Activated T-helper 9 cell treated with anti-CD3 and anti-CD28 coated beads, Interleukin-2, amount 50 U/mL, for 16 hours (primary cell): ENCODE measurements at places on chromosomes 5 and 9.

DNA sequence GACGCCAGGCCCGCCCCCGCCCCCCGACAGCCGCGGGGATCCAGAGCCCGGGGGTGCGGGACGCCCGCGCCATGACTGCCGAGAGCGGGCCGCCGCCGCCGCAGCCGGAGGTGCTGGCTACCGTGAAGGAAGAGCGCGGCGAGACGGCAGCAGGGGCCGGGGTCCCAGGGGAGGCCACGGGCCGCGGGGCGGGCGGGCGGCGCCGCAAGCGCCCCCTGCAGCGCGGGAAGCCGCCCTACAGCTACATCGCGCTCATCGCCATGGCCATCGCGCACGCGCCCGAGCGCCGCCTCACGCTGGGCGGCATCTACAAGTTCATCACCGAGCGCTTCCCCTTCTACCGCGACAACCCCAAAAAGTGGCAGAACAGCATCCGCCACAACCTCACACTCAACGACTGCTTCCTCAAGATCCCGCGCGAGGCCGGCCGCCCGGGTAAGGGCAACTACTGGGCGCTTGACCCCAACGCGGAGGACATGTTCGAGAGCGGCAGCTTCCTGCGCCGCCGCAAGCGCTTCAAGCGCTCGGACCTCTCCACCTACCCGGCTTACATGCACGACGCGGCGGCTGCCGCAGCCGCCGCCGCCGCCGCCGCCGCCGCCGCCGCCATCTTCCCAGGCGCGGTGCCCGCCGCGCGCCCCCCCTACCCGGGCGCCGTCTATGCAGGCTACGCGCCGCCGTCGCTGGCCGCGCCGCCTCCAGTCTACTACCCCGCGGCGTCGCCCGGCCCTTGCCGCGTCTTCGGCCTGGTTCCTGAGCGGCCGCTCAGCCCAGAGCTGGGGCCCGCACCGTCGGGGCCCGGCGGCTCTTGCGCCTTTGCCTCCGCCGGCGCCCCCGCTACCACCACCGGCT lies 1.0 kb downstream of the FOXE1 start:
- DNase-seq: peak; percentile 28

DNA sequence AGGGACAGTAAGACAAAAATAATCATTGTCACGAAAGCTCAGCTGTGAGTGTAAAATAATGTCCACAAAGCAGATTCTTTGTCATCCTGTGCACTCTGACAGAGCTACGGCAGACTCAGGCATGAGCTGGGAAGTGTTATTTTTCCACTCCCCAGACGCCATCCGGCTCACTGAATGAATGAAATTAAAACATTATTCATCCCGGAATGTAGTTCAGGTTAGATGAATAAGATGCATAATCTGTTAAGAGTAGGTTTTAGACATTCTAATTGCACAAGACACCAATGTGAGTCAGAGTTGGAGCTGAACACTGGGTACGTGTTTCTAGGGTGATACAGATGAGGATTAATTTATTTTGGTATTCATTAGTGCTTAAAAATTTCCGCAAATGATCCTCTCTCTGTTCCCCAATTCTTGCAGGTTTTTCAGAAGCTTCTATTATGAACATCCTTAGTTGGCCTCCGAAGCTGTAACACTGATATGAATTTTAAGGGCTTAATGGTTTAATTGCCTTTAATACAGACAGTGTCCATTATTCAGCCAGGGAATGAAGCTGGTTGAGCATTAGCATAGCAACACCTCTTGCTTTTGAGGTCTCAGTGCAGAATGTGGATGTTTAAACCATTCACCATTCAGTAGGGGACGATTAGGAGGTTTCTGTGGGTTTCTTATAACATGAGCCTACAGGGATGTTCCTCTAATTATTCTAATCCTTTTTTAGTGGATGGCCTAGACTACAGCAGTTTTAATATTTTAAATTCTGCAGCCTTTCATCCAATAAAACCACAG lies 65.6 kb upstream of the FRRS1L start:
- DNase-seq: no peak

DNA sequence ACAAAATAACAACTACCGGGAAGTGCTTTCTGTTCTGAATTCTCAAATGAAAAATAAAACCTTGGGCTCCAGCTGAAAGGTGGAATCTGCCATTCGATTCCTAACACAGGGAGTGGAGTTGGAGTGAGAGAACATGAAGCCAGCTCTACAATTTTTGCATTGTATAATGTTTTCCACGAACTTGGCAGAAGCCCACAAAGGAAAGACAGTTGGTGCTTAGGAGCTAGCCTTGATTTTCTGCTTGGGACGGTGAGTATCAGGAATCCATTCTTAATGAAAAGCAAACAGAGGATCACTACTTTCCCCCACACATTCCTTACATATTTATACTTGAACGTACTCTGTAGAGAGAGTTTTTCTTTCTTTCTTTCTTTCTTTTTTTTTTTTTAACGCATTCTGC lies 74.2 kb upstream of the FBXL7 start:
- DNase-seq: no peak

GRCh38 chr5:59367791-59368394 lies 525.6 kb downstream of the PDE4D start:
- no peak for DNase-seq

DNA sequence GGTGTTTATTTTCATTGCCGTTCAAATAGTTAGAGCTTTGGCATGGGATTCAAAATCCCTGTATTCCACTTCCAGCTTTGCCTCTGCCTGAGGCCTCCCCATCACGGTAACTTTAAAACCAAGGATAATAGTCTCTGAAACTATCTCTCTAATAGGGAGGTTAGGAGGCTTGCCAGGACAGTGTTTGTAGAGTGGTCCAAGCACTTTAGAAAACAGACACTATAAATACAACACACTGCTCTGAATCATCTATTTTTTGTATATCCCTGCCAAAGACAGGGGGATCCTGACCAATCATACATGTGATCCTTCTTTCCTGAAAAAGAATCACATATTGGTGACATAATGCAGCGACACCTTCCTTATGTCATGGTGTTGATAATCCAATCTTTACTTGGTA lies 326.8 kb downstream of the BNC2 start:
- no peak for DNase-seq

- DNase-seq: no peak
Observed at GRCh38 chr9:89484475-89485404, 13.2 kb downstream of the SEMA4D start.

DNA sequence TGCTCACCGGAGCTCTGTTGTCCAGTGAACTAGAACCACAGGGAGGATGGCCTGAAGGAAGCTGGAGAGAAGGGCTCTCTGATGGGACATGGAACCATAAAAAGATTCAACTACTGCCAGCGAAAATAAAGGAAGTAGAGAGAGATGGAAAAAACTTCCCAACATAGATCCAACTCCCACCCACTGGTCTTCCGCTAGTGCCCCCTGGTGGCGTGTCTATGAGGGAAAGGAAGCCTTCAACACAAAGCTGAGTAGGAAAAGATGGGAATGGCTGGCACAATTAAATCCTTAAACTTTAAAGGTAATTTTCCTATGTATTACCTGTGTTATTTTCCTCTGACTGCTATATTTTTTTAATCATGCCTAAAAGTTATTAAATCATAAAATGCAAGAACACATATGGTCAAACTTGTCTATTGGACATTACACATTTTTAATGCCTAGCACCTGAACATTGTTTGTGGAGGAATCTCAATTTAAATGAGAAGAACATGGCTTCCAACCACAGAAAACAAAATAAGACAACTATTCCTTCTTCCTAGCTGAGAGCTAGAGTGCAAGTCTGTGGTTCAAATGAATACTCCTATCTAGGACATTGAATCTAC lies 51.5 kb downstream of the CEP120 start:
- peak; percentile 8 for DNase-seq

- peak; percentile 54 for DNase-seq
Observed at GRCh38 chr5:139844472-139845145, 49.0 kb downstream of the PSD2 start.

DNA sequence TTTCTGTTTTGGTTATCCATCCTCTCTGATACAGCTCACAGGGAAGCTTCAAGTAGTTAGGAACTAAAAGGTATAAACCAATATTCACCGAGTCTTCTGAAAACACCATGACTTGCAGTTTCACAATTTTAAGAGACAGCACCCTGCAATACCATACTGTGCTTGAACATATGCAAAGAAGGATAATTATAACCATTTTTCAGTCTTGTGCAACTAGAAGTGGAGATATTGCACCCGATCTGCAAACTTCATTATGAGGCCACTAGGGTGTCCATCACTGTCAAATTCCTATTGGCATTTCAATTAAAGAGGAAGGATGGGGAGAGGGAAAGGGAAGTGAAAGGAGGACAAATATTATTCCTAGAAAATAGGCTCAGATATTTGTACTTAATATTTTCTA lies 32.4 kb upstream of the CEP120 start:
- DNase-seq: no peak

DNA sequence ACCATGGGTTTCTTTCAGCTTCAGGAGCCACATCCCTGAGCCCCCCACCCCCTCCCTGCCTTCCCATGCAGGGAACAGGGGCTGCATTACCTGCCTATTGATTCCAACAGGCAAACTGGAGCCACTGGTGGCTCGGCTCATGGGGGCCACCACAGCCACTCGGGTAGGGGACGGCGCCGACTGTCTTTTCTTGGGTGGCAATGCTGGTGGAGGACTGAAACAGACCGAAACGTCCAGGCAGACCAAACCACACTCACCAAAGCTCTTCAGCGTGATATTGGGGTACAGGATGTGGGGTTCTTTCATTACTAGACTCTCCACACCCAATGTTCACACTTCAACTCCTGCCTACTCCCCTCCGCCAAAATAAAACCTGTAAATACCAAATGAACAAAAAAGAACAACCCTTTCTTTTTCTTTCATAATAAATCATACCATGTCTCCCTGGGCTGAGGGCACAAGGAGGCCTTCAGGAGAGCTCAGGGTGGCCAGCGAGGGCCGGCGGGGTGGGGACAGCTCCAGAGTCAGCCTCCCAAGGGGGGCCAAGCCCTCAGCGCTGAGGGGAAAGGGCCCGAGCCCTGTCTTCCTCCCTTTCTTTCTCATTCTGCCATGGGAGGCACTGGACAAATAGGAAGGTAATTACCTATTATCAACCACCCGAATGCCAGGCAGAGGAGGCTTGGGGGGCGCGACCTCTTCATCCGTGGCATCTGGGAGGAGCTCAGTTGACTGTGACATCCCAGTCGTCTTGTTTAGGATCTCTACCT lies 83.3 kb downstream of the PRRT1B start:
- DNase-seq: no peak

DNA sequence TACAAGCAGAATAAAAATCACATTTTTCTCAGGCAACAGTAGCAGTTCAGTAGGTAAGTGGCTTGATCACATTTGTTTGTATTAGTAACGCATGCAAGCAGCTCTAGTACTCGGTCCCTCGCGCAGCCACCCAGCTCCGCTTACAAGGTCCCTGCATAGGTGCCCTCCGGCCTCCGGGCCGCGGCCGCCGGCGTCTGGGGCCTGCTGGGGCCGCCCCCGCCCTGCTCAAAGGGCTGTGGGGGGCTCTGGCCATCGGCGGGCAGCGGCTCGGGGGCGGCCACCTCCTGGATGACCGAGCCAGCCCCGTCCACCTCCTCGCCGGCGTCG lies 50.2 kb upstream of the UBAC1 start:
- DNase-seq: no peak

DNA sequence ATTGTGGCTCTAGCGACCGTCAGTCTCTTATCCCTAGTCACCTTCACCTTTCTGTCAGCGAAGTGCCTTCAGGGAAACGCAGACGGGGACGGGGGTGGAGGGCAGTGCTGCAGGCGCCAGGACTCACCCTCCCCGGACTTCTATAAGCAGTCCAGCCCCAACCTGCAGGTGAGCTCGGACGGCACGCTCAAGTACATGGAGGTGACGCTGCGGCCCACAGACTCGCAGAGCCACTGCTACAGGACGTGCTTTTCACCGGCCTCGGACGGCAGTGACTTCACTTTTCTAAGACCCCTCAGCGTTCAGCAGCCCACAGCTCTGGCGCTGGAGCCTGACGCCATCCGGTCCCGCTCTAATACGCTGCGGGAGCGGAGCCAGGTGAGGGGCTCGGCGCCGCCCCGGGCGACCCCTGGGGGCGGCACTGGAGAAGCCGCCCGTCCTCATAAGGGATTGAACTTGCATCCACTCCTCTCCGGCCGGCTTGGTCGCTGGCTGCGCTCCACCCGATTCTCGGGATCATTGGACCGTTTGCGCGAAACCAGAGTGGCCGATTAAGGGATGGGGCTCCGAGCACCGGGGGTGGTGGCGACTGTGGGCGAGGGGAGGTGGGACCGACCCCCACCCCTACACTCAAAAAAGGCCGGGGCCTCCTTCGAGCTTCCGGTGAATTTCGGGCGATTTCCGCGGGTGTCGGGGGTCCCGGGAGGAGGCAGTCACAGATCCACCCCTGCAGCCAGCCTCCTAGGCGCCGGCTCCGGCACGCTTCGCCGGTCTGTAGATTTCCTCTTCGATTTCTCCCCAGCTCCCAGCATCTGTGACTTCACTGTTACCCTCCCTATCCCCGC lies 2.7 kb downstream of the PCDHGC5 start:
- no peak for DNase-seq

DNA sequence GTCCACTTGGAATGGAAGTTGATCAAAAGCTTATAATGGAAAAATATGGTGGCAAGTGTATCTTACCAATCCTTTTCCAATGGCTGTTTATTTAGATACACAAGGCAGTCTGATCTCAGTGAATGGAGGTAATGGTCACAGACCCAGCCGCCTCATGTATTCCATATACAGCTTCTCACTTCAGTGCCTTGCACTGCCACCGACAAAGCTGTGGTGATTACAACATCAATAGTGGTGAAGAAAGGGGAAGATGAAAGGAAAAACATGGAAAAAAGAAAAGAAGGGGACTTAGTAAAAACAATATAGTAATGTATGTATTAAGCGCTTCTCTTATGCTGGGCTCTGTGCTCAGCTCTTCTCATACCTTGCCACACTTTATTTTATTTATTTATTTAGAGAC lies 297.3 kb upstream of the RASA1 start:
- no peak for DNase-seq

DNA sequence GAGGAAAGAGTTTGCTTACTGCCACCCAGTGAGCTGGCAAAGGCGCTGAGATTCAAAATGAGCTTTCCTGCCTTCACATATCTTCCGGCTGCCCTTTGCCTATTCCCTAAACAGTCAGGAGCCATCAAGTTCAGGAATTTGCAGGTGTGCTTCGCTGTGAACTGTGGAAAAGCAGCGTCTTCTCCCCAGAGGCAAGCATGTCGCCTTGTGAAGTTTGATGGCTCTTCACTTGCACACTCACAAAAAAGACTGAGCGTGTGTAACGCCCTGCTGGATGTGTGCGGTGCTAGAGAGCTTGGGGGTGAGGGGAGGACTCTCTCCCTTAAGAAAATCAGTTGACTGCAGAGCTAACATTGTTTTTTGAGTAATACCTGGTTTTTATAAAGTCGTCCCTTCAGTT lies 288.7 kb downstream of the DOCK8 start:
- no peak for DNase-seq

DNA sequence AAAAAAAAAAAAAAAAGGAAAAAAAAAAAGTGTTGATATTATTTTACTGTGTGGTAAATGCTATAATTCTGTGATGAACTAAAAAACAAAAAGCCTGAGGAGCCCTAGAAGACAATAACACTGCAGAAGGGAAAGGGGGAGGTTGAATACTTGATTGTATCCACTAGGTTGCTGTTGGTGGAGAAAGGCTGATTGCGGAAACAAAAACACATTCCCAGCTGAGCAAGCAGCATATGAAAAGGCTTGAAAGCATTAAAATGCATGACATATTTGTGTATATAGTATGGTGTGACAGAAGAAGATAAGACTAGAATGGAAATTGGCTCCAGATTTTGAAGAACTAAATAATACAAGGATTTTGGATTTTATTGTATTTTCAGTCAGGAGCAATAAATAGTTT lies 8.9 kb downstream of the RABGAP1 start:
- DNase-seq: no peak
